ENCODE measurements at places on chromosomes 12 and 14.

DNA sequence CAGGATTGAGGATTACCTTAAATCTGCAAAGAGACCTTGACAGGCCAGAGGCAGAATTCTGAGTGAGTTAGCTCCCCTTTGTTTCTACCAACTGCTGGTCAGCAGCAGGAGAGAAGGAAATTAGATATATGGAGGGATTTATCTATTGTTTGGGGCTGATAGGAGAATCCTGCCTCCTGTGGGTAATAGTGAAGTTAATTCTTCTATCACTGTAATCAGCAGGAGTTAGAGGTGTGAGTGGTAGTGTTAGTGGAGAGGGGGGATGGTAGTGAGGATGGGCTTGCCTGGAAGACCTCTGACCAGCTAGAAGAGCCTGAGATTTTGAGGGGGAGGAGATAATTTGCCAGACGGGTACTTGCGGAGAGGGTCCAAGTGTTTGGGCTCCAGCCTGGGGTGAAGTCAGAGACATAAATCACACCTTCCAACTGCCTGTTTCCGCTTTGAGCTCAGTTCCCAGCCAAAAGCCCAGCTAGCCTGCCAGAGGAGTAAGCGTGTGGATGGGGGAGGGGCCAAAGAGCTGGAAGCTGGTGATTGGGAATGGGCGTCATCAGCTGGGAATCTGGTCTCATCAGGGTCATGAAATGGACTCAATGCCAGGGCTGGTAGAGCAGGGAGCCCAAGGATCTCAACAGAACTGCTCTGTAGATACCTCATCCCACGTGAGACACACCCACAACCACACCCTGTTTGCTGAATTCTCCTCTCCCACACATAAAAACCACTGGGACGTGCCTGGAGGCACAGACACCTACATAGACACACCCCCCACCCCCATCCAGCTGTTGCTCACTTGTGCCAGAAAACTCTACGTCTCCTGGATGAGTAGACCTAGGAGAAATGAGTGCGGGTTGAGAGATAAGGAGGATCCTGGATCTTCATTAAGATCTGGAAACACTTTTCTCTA is 13.1 kb upstream of the ITGA5 start:
- peak; percentile 76 for DNase-seq

DNA sequence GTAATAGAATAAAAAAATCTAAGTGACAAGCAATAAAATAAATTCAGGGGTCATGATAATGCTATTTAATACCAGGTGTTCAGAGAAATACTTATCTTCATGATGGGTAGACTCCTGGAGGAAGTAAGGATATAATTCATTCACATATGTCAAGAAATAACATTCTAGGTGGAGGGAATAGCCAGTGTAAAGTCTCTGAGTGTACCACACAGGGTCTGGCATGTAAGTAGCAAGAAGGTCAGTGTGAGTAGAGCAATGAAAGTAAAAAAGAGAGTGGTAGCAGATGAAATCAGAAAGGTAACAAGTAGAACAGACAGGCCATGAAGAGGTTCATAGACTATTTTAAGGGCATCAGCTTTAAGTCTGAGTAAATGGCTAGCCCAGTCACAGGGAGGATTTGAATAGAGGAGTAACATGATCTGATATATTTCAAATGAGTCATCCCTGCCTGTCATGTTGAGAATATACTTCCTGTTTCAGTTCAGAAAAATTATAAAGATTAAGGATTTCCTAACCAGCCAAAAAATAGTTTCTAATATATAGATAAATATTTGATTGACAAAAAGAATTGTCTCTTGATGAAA is 519.9 kb downstream of the C12orf50 start:
- no peak for DNase-seq

- DNase-seq, result no peak
Observed at GRCh38 chr12:4091016-4091743, 182.4 kb upstream of the CCND2 start.

GRCh38 chr14:105006831-105007592 is 13.9 kb downstream of the CDCA4 start:
- no peak for DNase-seq

DNA sequence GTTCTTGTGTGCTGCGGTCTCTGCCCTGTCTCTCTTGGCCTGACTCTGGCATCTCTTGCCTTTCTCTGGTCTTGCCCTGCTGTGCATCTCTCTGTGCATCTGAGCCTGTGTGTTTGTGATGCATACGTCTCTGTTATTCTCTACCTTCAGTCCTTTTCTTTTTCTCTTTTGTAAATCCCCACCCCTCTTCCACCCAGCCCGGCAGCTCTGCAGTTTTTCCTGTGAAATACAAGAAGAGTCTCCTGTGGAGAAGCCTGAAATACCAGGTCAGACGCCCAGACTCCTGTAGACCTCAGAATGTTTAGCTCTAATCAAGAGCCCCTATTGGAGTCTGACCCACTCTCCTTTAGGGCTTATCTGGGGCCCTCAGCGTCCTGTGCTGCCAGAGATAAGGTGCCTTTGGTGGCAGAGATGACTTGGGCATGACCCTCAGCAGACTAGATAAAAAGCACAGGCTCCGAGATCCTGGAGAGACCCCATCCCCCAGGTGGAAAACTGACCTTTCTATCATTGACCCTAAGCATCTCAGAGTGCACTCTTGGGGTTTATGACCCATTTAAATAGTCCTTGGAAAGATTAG is 167.5 kb upstream of the SRRM4 start:
- no peak for DNase-seq

DNA sequence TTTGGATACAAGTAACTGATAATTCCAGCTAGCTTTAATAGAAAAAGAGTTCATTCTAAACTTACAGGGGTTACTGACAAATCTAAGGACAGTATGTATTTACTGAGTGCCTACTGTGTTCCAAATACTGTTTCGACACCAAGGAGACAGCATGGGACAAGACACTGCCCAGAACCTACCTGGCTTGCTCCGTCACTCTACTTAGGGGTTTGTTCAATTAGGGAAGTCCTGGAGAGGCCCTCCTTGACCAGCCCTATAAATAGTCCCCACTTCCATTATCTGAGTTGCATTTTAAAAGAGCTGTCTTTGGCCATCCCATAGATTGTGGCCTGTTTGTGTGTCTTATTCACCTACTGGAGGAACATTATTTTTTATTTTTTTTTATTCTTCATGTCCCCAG is 129.5 kb upstream of the ATF1 start:
- no peak for DNase-seq

DNA sequence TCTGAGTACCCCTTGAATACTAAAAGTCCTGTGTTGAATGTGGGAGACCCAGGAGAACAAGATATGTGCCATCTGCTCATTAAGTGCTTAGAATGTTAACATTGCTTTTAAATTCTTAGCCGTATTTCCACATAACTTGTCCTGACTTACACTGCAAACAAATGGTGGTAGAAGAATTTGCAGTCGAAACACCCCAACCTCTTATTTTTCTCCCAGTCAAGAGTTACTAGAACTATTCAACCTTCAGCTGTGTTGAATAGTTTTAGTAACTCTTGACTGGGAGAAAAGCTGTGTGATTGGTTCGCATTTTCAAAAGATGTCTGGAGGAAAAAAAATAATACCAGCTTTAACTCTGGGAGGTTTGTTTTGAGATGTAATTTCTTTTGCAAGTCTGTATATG is 7.6 kb upstream of the SPX start:
- no peak for DNase-seq

DNA sequence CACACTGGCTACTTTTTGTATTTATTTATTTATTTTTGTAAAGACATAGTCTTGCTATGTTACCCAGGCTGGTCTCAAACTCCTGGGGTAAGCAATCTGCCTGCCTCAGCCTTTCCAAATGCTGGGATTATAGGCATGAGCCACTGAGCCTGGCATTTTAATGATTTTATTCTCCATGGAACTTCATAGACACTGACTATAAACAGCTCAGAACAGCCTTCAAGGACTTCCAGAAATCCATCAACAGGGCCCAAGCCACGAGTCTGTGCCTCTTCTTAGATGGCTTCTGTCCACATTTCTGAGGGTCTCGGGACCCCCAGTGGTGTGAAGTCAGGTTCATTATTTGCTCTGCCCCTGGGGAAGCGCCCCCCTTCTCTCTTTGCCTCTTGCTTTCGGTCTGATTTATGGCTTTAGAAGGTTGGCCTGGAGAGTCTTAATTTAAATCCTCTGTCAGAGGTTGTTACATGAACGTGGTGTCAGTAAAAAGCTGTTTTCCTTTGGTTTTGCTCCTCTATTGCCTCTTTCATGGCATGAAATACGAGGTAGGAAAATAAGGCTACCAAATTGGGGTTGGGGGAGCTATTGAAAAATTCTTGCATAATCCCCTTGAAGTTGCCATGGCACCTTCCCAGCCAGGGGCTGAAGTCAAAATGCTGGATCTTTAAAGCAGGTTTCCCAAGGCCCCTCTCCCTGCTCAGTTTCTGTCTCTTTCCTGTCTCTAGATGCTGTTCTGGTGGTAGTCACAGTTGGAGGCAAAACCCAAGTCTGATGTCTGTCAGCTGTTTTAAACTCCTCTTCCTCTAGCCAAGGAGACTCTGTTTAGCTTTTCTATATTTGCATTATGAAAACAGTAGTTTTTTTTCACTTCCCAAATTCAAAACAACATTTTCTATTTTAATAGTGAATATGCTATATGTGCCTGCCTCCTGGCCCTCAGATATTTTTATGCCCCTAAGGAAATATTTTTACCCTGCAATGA is 129.4 kb downstream of the SMOC1 start:
- no peak for DNase-seq

DNA sequence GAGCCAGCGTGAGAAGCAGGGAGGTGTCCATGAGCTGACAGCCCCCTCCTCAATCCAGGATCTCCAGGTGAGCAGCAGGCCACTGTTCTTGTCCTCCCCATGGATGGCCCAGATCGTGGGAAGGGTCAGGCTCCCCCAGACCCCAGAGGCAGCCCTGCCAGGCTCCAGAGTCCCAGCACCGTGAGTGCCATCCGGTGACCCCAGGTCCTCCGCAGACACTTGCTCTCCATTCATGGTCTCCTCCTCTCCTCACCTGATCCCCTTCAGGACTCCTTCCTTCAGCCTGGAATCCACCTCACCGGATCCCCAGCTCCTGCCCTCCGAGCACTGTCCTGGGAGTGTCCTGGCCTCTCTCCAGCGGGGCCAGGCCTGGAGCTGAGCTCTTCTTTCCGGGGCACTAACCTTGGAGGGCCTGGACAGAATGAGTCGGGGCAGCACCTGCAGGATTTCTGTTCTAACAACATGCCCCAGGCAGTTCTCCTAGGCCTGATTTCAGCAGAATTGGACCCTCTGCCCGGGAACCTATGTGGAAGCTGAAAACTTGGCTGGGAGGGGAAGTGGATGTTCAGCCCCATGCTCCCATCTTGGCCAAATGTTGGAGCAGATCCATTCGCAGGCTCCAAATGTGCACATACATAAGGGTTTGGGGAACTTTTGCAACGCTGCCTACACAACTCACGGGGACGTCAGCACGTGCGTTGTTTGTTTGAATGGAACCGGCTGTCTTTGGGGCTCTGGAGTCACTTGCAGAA is 341.6 kb upstream of the SFSWAP start:
- DNase-seq, result no peak

DNA sequence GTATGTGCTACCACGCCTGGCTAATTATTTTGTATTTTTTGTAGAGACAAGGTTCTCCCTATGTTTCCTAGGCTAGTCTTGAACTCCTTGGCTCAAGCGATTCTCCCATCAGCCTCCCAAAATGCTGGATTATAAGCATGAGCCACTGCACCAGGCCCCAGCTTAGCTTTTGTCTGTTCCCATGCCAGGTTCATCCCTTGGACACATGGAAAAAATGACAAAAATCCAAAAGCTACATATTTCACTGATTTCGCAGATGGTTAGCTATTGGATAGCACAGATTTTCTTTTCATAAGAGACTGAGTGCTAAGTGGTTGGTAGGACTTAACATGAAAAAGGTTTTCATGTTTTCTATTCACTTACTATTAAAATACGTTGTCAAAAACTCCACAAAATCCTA is 286.6 kb upstream of the KITLG start:
- no peak for DNase-seq

DNA sequence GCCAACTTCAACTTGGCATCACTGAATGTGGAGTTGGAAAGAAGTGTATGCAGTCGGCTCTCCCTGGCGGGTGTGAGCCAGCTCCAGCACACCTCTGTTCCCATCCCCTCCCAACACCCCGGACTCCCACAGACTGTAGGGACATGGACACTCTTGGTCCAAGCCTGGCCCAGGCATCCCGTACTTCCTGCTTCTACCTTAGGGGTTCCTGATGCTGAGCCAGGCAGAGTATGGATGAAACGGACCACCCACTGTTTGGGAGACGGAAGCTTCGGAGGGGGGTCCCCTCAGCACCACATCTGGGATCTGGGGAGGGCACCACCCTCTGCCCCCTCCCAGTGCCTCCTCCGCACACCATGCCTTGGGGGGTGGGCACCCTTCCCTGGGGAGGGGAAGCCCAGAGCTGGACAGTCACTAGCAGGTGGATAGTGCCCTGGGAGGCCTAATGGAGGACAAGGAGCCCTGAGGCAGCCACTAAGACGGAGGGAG is 62.0 kb downstream of the LGMN start:
- DNase-seq, result no peak

- no peak for DNase-seq
Observed at GRCh38 chr14:23827100-23827892, 126.3 kb upstream of the DHRS4 start.

- no peak for DNase-seq
Observed at GRCh38 chr12:52647601-52648000, 4.4 kb downstream of the KRT2 start.

GRCh38 chr14:70642303-70643235 is 853 bp downstream of the TTC9 start:
- peak; percentile 41 for DNase-seq

GRCh38 chr12:75634244-75635222 is 123.1 kb upstream of the KRR1 start:
- no peak for DNase-seq

Data from activated CD4-positive, alpha-beta T cell treated with anti-CD3 and anti-CD28 coated beads, Interleukin-2, amount 50 U/mL, for 48 hours (primary cell).